ENCODE measurements at places on chromosomes 3 and 15.

DNA sequence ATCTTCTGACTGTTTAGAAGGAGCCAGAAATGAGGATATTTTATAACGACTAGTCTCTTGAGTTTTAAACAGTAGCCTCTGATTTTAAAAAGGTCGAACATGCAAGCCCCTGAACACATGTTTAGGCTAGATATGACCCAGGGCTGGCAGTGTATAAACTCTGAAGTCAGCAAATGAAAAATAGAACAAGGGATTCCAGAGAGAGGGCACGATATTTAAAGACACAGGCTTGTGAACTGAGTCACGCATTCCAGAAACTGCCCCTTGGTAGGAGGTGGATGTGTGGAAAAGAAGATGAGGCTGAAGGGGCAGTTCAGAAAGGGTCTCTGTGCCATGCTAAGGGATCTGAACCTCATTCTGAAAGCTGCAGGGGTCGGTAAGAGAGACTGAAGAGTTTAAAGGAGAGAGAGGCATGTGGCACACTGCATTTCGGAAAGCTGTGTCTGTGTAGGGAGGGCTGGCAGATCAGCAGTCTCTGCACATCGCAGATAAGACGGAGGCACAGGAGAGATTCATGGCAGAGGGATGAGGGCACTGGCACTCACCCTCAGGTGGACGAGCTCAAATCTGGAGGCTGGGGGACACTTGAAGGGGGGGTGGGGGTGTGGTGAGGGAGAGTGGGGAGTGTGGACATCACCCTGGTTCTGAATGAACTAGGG is 22.1 kb downstream of the ST8SIA2 start:
- no peak for DNase-seq

DNA sequence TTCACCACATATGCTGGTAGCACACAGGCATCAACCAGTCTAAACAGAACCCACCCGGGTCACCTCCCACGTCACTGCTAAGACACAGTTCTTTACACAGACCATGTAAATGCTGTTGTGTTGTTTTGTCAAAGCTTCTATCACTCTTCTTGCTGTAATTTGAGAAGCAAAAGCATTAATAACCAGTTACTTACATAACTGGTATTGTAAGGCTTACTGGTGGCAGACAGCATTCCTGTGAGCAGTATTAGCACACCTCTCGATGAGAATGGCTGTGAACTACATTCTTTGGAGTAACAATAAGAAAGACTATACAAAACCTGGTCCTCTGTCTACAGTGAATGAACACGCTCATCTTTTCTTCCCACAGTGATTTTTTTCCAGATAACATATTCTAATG is 479.2 kb downstream of the LPP start:
- DNase-seq: no peak

GRCh38 chr3:106303766-106304165 is 435.0 kb upstream of the CBLB start:
- no peak for DNase-seq

- DNase-seq: no peak
These were observed 30.5 kb downstream of the GYG1 start for GRCh38 chr3:149021830-149022229.

- DNase-seq: no peak
These were observed 985 bp downstream of the TEX9 start for GRCh38 chr15:56366211-56366610.

DNA sequence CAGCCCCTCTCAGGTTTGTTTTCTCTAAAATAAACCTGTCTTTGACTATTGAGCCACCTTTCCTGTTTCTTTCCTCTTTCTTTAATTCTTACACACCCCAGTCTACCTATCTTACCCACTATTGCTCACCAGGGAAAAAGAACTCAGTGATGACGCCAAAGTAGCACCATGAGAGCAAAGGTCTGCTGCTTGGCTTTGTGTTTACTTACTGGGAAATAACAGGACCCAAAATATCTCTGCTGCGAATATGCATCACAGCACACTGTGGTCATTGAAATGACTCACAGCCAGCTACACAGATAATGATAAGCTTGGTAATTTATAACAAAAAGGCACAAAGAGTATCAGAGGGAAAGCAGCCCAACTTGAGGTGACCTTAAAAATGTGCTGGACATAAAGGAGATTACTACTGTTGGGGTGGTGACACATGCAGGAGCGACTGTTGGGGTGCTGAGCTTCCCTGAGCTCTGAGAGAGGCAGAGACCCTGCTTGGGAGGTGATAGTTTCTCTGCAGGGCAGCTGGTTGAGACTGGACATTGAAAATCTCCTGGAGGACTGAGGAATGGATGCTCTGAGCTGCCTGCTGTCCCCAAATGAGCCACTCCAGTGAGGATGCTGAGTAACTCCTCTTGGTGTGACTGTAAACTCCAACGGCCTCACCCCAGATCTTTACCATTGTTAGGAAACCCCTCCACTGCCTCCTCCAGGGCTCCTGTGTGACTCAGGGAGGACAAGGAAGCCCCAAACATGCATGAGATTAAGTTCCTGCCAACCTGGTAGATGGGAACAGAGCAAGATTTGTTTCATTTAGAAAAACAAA is 14.5 kb downstream of the EFCAB12 start:
- DNase-seq: no peak

DNA sequence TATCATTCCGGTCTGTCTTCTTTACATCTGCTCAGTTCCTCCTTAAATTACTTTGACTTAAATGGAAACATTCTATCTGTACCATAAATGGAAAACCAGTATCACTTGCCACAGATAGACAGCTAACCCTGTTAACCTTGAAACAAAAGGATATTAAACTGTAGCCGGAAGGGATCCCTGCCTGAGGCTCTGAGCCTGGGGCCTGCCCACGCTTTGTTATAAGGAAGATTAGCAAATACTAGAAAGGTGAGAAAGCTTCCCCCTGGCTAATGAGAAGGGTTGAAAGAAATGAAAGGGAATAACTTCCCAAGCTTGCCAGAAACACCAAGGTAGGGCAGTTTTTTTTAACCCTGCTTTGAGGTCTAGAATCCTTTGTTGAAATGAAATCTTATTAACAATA is 927.6 kb downstream of the FHIT start:
- peak; percentile 3 for DNase-seq

- no peak for DNase-seq
These were observed 49.4 kb downstream of the CHCHD6 start for GRCh38 chr3:126753191-126754160.

DNA sequence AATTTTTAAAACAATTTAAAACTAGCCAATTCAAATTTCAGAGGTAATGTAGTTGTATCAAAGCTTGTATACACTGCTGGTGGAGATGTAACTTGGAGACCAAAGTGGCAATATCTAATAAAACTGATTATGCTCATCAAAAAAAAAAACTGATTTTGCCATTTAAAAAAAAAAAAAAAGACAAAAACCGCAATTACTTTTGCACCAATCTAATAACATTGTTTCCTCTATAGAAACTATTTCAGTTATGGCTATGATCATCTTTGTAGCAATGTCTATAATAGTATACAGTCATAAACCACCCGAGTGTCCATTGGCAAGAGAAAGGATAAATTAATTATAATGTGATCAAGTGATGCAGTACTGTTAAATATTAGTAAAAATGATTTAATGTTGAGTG is 149.3 kb upstream of the SEMA6D start:
- DNase-seq: no peak

GRCh38 chr3:14455571-14456317 is 53.3 kb downstream of the SLC6A6 start:
- no peak for DNase-seq

GRCh38 chr3:188635258-188636042 is 481.5 kb downstream of the LPP start:
- DNase-seq: no peak

Measured in neuronal stem cell (in vitro differentiated cells).